ENCODE measurements at places on chromosomes 16 and 17.

- DNase-seq: no peak
These were observed 175.4 kb downstream of the AATF start for GRCh38 chr17:37123941-37124820.

DNA sequence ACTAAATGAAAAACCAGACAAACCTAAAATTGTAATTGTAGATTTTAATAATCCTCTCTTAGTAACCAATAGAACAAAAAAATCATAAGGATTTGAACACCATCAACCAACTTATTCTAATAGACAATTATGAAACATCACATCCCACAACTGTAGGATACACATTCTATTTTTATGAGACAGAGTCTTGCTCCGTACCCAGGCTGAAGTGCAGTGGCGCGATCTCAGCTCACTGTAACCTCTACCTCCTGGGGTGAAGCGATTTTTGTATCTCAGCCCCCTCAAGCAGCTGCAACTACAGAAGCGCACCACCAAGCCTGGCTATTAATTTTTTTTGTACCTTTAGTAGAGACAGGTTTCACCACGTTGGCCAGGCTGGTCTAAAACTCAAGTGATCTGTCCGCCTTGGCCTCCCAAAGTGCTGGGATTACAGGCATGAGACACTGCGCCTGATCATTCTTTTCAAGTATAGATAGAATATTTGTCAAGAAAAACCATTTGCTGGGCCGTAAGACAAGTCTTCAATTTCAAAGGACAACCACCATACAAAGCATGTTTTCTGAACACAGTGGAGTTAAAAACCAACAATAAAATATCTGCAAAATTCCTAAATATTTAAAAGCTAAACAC is 49.8 kb downstream of the CREBBP start:
- DNase-seq: no peak

DNA sequence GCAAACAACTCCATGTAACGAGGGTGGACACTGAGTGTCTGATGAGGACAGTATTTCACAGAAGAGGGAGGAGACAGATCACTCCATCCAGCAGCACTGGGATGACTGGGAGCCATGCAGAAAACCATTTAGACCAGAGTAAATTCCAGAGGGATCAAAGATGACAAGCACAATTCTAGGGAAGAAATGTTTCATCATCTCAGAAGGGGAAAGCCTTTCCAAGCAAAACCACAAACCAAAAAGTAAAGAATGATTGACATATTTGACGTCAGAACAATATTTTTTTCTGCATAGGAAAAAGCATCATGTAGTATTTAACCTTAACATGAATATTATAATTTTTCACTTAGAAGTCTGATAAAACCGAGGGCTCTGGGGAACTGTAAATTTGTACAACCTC is 4.8 kb downstream of the DNASE1 start:
- no peak for DNase-seq

DNA sequence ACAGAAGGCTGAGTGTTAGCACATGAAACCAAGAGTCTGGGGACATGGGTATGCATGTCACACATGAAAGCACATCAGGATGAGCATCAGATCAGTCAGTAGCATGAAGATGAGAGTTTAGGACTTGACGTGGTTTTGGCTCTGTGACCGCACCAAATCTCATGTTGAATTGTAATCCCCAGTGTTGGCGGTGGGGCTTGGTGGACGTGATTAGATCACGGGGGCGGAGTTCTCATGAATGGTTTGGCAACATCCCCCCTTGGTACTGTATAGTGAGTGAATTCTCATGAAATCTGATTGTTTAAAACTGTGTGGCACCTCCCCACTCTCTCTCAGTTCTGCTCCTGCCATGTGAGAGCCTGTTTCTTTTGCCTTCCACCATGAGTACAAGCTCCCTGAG is 46.4 kb downstream of the CNGB1 start:
- no peak for DNase-seq

- DNase-seq: no peak
These were observed 932 bp upstream of the NFE2L1 start for GRCh38 chr17:48047113-48047740.

GRCh38 chr17:6831661-6832263 is at the start of gene TEKT1:
Gene TEKT1, minus strand, starts transcription at chr17:6831729. Its CDS starts 1,353 bp downstream, at chr17:6830376.
- DNase-seq: peak; percentile 15

DNA sequence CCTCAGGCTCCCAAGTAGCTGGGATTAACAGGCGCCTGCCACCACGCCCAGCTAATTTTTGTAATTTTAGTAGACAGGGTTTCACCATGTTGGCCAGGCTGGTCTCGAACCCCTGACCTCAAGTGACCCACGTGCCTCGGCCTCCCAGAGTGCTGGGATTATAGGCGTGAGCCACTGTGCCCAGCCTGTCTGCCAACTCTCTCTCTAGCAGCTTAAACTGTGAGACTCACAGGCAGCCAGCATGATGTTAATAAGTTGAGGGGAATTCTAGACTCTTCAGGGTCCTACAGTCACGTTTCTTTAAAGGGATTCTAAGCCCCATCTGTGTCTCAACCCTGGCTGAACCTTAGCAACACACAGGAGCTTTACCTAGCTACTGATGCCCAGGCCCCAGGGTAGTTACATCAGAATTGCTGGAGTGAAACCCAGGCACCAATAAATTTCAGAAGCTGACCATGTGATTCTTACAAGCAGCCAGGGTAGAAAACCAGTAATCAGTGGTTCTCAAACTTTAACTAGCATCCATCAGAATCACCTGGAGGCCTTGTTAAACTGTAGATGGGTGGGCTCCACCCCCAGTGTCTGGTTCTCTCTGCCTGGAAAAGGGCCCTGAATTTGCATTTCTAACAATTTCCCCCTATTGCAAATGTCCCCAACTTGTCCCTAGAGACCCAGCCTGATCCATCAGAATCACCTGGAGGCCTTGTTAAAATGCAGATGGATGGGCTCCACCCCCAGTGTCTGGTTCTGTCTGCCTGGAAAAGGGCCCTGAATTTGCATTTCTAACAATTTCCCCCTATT is 30.7 kb downstream of the GPRC5B start:
- no peak for DNase-seq

Measured in thoracic aorta (tissue), 2 donors.